ELR (cell line): ENCODE measurements at places on chromosomes 2 and 18.

GRCh38 chr18:32909798-32910561 is 137.2 kb upstream of the KLHL14 start:
- DNase-seq, result no peak

GRCh38 chr2:170202437-170202836 is 24.5 kb downstream of the MYO3B start:
- no peak for DNase-seq

DNA sequence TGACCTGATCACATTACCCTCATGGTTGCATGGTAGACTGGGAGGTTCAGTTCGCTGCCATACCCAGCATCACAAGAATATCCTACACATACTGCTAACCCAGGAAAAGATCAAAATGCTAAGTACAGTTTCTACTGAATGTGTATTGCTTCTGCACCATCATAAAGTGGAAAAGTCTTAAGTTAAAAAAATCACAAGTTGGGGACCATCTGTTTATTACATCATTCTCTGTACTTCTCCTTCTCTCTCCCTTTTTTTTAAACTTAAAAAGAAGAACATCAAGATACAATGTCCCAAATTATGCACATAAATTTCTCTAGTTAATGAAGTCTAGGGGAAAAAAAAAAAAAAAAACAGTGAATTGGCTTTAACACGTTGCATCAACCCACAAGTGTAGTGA is 43.3 kb downstream of the NBAS start:
- no peak for DNase-seq

DNA sequence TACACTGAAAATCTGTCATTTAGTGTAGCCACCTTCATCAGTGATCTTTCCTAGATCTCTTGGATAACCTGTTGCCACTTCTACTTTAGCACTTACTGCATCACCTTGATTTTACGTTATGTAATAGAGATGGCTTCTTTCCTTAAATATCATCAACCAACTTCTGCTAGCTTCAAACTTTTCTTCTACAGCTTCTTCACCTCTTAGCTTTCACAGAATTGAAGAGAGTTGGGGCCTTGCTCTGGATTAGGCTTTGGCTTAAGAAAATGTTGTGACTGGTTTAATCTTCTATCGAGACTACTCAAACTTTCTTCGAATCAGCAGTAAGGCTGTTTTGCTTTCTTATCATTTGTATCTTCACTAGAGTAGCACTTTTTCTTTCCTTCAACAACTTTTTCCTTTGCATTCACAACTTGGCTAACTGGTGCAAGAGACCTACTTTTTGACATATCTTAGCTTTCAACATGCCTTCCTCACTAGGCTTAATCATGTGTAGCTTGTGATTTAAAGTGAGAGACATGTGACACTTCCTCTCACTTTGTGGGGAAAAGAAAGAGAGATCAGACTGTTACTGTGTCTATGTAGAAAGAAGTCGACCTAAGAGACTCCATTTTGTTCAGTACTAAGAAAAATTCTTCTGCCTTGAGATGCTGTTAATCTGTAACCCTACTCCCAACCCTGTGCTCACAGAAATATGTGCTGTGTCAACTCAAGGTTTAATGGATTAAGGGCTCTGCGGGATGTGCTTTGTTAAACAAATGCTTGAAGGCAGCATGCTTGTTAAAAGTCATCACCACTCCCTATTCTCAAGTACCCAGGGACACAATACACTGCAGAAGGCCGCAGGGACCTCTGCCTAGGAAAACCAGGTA is 99.6 kb downstream of the ATL2 start:
- DNase-seq, result no peak

DNA sequence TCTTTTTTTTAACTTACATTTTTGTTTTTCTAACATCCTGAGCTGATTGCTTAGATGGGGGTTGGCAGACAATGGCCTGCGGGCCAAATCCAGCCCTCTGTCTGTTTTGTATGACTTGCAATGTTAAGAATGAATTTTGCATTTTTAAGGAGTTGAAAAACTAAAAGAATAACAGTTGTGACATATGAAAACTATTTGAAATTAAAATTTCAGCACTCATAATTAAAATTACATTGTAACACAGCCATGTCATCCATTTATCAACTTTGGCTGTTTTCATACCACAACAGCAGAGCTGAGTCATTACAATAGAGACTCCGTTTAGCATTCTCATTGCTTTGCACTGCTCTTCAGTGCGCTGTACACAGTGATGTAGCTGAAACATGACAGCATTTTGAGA is 94.1 kb upstream of the MC4R start:
- DNase-seq, result peak; percentile 1

GRCh38 chr18:8910186-8910822 is 192.2 kb upstream of the NDUFV2 start:
- DNase-seq, result no peak

GRCh38 chr2:183543731-183544130 is 419.5 kb downstream of the NUP35 start:
- DNase-seq, result peak; percentile 26

GRCh38 chr2:120820953-120821279 is 85.2 kb downstream of the GLI2 start:
- peak; percentile 32 for DNase-seq

DNA sequence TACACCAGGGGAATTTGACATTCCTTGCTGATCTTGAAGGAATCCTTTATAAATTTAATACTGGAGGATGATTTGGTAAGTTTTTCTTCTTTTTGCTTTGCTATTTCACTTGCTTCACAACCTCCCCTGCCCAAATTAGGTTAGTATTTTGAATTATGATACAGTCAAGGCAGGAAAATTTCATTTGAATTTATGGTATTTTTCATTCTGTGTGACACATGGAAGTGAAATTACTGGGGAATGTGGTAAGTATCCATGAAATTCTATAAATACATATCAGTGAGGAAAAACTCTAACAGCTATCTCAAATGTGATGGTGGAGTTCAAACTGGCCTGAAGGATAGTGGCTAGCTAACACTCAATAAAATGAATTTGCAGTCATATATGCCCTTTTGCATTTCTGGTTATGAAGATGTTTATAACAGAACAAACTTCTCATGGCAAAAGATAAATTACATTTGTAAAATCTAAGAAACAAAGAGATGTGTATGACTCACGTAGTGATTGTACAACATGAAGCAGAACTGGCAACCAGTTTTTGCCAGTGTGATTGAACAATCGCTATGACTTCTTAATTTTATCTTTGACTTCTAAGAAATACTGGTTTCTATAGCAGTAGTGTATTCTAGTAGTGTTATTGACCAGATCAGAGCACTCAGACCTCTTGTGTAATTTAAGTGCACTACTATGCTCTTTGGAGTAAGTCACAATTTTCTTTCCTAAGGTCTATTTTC is 152.6 kb downstream of the IKZF2 start:
- DNase-seq, result no peak

DNA sequence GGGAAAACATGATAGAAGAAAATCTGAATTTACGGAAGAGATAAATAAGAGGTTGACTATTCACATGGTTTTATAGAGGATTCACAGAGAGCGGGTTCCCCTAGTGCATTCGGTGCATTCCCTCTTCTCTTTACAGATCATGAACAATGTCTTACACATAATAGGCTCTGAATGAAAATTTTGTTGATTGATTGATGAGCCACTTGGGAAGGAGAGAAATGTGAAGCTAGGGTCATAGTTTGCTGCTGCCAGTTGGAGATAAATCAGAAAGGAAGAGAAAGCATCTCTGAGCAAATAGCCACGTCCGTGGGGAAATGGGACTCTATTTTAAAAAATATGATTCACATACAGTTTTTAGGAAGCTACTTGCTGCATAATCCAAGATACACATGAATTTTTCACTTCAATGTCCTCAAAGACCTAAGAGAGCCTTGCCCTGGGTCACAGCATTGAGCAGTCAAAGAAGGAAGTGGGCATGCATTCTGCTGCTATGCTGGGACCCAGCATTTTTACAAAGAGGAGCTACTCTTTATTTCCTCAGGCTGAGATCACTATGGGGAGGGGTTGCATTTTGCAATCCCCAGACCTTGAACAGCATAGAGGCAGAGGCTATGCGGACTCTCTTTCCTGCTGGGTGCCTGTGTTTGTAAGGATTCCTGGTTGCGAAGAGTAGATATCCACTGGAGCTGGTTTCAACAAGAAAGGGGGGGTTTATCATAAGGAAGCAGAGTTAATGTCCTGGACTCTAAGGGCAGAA is 395.3 kb downstream of the TSN start:
- no peak for DNase-seq

DNA sequence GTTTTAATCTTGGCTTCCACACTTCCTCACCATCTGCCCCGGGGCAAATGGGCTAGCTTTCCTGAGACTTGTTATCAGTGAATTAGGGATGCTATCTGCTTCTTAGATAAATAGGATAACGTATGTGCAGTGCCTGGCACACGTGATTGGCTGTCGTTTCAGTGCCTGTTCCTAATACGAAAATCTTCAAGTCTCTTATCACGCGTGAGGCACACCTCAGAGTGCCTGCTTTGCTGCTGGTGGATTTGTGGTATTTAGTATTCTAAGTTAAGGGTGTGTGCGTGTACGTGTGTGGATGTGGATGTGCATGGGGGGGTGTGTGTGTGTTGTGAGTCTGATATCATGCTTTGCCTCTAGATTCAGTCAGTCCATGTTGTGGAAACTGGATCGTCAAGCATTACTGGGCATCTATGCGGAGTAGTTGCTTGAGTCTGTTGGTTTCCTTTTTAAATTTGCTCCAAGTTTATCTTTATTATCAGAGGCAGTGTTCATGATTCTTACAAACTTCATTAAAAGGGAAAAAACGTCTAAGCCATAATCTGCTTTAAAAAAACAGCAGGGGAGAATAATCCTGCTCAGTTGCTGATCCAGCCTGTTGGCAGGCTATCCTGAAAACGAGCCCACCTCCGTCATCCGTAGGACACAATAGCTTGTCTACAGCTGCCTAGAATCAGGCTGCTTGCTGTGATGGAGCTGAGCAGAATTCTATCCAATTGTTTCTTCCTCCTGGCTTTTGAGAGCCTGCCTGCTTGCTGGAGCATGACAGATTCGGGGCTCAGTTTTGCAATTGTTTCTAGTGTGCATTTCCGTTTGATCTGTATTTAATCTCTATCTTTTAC is 6.6 kb downstream of the SH3RF3 start:
- DNase-seq, result no peak

DNA sequence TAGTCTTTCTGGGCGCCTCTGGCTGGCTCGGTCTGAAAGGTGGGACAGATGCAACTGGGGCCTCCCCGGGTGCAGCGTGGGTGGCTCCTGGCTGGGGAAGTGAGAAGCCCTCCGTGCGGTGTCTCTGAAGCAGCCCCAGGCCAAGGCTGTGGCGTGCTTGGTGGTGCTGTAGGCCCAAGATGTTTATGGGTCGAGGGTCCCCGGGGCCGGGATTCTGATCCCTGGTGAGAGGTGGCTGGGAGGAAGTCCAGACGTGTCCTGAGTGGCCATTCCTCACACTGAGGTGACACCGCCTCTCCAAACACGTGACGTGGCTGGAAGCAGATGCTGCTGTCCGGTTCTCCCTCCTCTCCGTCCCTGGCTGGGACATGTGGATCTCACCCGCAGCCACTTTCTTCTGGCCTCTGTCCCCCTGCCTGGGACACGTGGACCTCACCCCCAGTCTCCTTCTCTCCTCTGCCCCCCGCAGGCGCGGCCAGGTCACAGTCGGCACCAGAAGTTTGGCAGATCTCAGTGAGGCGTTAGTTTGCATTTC is 12.6 kb downstream of the RTP5 start:
- peak; percentile 33 for DNase-seq

GRCh38 chr2:42792583-42793333 is at the start of gene HAAO:
HAAO (minus strand) TSS chr2:42792583; CDS start chr2:42792536, 47 bp downstream.
- DNase-seq, result peak; percentile 27

- no peak for DNase-seq
Observed at GRCh38 chr18:69934601-69935265, 12.9 kb downstream of the CD226 start.

GRCh38 chr2:14423145-14423906 is 209.2 kb upstream of the LRATD1 start:
- peak; percentile 21 for DNase-seq

- DNase-seq, result no peak
Observed at GRCh38 chr18:67511840-67512239, 4.7 kb downstream of the DSEL start.

DNA sequence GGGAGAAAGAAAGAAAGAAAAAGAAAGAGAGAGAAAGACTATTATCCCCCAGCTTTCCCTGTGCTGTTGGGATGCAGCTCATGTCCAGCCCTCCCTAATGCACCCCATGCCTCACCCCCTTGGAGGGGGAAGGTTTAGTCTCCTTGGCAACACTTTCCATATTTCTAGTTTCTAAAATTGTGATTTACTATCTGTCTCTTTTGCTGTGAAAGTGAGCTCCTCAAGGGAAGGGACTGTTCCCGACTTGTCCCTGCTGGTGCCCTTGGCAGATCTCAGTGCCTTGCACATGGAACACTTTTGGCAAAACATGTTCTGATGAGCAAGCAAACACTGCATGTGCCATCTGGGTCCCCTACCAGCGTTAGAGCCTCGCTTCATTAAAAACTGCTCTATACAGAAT is 11.7 kb upstream of the NAPG start:
- no peak for DNase-seq

- DNase-seq, result no peak
Observed at GRCh38 chr18:25435149-25435782, 83.3 kb upstream of the ZNF521 start.

- DNase-seq, result no peak
Observed at GRCh38 chr2:216700088-216700567, 4.8 kb upstream of the IGFBP5 start.

GRCh38 chr2:105798595-105798994 is 53.9 kb downstream of the NCK2 start:
- DNase-seq, result no peak

- peak; percentile 37 for DNase-seq
Observed at GRCh38 chr2:201362396-201362795, 5.3 kb upstream of the FLACC1 start.

GRCh38 chr18:44759925-44760342 is 79.2 kb downstream of the SETBP1 start:
- DNase-seq, result no peak

- DNase-seq, result no peak
Observed at GRCh38 chr18:47413327-47413726, 161.9 kb upstream of the SKOR2 start.

DNA sequence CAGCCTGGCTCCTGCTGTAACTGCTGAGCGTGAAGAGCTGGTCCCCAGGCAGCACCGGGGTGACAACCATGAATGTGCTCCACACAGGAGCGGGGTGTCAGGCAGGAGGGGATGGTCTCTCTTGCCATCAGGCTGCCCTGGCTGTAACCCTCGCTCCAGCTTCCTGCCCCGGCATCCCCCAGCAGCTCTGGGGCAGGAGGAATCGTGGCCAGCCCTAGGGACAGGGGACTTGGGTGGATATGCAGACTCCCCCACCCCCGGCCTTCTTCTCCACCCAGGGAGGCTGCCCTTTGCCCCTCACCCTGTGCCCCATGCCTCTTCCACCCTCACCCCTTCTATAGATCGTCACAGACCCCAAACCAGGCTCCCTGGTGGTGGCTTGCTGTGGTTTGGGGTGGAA is 69.4 kb upstream of the SMAD7 start:
- DNase-seq, result no peak
